ENCODE measurements at places on chromosomes 16 and 17. TPM values are rescaled to one million over a fixed set of nuclear protein-coding genes. Genes with fewer than 3 reads are reported as not detected.

- no peak for DNase-seq
These were observed 2.9 kb downstream of the PHKB start for GRCh38 chr16:47463771-47464624.

GRCh38 chr17:58370309-58370708, 18.3 kb upstream of the SUPT4H1 start:
- DNase-seq, result no peak

- DNase-seq, result peak; percentile 59
These were observed at the start of gene SGCA for GRCh38 chr17:50165867-50166517. Gene SGCA, plus strand, starts transcription at chr17:50166005. Its CDS starts 36 bp downstream, at chr17:50166041.

DNA sequence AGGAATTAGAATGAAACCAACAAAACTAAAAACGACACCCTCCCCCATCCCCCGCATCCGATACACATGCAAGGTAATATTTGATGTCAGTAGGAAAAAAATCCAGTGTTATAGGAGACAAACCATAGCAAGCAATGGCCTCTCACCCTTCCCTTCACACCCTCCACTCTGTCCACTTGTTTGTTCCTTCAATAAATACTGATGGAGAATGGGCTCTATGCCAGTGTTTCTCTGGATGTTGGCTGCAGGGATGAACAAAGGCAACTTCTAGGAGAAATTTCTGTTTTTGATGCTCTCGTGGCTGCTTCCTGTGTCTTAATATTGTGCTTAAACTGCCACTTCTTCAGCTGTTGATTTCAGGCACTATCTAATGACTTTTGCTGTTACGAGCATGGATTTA, 98.8 kb downstream of the WWOX start:
- DNase-seq, result no peak

GRCh38 chr16:57084996-57085395, 7.4 kb upstream of the CPNE2 start:
- no peak for DNase-seq

GRCh38 chr17:6244796-6245195, 174.6 kb downstream of the WSCD1 start:
- DNase-seq, result no peak

Gene NPIPA1
- total RNA-seq, result 221 TPM

Gene C1QTNF1
- 439 TPM for total RNA-seq

Data from aorta (tissue), 5 donors.